ENCODE measurements at places on chromosomes 7 and 10.

DNA sequence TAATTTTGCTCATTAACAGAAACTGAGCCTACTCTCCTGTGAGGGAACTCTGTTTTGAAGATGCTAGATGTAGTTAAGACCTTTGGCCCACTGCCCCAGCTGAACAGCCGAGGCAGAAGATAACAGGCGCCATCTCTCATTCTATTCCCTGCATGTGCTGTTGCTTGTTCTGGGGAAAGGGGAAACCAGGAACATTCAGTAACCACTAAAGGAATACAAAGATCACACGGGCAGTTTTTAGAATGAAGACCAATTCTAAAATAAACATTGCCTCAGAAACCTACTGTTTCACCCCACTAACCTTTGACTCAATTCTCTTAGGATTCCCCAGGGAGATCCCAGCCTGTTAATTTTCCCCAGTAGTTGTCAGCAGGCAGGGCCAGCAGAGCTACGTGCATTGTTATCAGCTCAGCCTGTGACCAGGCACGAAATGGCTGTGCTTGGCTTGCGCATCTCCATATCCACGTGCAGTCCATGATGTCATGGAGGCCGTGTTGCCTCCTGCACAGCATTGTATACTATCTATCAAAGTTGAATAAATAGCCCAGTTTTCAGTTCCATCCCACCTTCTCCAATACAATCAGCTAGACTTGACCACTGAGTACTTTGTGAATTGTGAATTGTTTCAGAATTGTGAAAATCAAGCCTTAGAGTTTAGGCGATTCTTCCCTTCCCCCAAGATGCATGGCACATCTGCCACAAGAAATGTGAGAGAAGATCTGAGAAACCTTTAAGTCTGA lies 36.0 kb downstream of the ANK3 start:
- no peak for DNase-seq

DNA sequence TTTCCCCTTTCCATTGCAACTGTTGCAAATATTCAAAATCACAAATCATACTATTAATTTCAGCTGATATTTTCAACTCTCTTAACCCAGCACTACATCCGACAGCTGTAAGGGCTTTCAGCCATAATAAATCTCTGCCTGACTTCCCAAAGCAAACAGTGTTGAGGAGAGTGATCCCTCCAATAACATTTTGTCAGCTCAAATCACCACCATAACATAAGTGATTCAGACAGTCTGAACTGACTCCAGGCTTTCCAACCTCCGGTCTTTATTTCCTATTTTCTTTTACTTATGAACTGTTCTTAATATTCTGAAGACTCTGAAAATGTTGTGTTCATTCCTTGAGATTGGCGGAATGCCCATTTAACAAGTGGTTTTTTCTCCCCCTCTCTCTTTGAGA lies 1085.9 kb downstream of the GATA3 start:
- no peak for DNase-seq

GRCh38 chr7:43769791-43770465 lies 11.4 kb downstream of the BLVRA start:
- no peak for DNase-seq

DNA sequence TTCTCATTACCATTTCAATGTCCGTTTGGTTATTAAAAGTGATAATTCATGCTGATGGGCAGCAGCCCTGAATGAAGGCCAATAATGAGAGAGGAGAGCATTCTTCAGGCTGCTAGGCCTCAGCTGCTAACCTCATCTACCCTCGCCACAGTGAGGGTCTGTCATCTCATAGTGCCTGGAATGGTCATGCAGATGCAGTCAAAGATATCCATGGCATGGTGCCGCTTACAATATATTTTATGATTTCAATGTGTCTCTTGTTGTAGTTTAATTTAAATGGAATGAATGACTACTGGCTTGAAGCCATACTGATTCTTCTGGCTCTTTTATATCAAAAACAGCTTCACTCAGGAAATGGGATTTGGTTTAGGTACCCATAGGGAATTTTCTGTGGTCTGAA lies 126.9 kb downstream of the SLC16A9 start:
- no peak for DNase-seq

- DNase-seq = no peak
Measured at GRCh38 chr7:126443951-126444350, 808.8 kb downstream of the GRM8 start.

- DNase-seq = no peak
Measured at GRCh38 chr7:46532571-46532970, 611.5 kb upstream of the IGFBP3 start.

DNA sequence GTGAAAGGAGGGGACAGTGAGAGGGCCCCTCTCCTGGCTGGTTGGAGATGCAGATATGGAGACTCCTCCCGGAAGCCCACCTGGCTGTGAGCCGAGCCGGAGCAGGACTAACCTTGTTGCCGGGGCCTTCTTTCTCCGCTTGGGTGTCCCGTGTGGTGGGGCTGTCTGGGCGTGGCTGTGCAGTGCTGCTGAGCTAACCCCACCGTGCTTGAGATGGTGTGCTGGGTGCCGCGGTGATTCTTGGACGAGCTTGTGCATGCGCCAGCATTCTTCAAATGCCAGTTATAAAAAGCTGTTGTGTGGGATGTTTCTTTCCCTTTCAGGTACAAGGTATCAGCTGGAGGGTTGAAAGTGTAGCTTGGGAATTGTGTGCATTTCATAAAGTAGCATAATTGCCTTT lies 48.8 kb downstream of the DAGLB start:
- DNase-seq = peak; percentile 12

DNA sequence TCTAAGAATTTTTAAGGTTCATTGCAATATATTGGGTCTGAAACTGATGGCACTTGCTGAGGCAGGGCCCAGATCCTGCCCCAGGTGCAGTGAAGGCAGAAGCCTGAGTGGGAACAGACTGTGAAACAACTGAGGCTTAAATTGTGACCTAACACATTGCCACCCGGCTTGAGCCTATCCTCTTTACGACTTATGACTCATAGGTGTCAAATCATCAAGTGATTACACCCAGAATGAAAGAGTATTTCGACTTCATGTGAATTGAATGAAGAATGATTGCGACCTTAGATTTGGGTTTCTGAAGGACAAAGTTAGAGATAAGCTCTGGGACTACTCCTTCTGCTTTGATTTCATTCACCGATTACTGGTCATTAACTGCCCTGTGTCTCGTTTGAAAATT lies 200.9 kb downstream of the CREB5 start:
- no peak for DNase-seq

GRCh38 chr7:98174334-98175259 lies 36.6 kb upstream of the BHLHA15 start:
- no peak for DNase-seq

DNA sequence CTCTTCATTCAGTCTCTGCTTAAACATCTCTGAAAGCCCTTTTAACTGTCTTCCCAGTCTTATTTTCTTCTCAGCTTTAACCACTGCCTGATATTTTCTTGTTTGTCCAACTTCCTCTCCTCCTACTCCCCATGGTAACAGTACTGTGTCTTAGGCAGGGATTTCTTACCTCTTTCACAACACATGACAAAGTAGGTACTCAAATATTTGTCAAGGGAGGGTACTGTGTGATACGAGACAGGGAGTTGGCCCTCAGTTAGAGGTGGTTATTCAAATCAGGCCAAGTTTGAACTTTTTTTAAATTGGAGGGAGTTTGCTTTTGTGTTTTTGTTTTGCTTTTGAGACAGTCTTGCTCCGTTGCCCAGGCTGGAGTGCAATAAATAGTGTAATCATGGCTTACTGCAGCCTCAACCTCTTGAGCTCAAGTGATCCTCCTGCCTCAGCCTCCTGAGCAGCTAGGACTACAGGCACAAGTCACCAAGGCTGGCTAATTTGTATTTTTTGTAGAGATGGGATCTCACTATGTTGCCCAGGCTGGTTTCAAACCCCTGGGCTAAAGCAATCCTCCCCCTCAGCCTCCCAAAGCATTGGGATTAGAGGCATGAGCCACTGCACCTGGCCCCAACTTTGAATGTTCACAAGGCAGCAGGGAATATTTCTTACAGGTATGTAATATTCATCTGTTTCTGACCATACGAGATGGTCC lies 2.5 kb upstream of the KPNA7 start:
- no peak for DNase-seq

GRCh38 chr7:25750744-25751508 lies 401.1 kb upstream of the NFE2L3 start:
- DNase-seq = no peak

- DNase-seq = no peak
Measured at GRCh38 chr10:72152286-72152685, 63.5 kb upstream of the ANAPC16 start.

- peak; percentile 69 for DNase-seq
Measured at GRCh38 chr7:74401137-74401859, 52.4 kb upstream of the GTF2IRD1 start.

DNA sequence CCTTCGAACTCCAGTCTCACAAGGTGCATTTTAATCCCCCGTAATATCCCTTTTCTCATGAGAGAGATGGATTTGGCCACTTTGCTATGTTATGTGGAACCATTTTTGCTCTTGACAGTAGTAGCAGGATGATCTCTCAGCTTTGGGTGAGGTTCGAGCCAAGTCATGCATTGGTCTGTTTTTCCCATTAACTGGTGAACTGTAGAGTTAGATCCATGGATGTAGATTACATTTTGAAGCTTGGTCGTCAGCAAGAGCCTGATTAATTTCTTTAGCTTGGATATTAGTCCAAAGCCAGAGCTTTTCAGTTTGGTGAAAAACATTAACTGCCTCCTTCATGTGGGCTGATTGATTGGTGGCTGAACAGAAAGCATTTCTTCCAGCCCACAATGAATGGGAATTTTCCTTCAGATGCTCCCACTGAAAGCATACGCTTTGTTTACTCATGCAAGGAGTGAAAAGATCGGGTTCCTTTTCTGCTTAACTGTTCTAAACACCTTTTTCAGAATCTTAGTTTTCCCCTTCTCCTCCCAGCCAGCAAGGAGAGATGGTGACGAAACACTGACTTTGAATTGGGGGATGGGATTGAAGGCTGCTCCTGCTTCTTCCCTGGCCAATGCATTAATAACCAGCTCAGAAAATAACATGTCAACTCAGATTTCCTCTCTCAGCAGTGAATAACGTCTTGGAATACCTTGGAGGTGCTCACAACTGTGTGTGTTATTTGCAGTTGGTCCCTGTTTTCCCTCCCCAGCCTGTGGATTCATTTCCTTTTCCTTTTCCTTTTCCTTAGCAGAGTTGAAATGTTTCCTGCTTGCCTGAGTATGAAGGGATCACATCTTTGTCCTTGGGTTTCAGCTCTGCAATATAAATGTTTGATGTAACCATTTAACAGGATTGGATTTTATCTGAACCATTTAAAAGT lies 351.8 kb upstream of the FZD8 start:
- peak; percentile 53 for DNase-seq

- peak; percentile 91 for DNase-seq
Measured at GRCh38 chr7:139777948-139778841, at the start of gene HIPK2. Gene HIPK2 (minus strand): TSS chr7:139777998. CDS start chr7:139777623, 375 bp downstream.

- DNase-seq = no peak
Measured at GRCh38 chr7:87322912-87323311, 22.6 kb upstream of the CROT start.

DNA sequence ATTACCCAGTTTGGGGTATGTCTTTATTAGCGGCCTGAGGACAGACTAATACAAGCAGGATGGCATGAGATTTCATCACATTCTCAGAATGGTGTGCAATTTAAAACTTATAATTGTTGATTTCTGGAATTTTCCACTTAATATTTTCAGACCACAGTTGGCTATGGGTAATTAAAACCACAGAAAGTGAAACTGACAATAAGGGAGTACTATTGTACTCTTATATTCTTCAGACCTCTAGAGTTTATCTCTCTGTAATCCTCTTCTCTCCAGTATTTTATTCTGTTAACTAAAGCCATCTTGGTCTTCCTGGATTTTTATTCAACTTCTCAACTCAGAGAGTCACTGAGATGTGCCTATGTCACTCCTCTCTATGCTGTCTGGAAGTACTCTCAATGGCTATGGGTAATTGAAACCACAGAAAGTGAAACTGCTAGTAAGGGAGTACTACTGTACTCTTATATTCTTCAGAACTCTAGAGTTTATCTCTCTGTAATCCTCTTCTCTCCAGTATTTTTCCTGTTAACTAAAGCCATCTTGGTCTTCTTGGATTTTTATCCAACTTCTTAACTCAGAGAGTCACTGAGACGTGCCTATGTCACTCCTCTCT lies 118.3 kb downstream of the PPP1R17 start:
- DNase-seq = no peak

- DNase-seq = no peak
Measured at GRCh38 chr10:93138113-93138870, 64.6 kb downstream of the CYP26A1 start.

DNA sequence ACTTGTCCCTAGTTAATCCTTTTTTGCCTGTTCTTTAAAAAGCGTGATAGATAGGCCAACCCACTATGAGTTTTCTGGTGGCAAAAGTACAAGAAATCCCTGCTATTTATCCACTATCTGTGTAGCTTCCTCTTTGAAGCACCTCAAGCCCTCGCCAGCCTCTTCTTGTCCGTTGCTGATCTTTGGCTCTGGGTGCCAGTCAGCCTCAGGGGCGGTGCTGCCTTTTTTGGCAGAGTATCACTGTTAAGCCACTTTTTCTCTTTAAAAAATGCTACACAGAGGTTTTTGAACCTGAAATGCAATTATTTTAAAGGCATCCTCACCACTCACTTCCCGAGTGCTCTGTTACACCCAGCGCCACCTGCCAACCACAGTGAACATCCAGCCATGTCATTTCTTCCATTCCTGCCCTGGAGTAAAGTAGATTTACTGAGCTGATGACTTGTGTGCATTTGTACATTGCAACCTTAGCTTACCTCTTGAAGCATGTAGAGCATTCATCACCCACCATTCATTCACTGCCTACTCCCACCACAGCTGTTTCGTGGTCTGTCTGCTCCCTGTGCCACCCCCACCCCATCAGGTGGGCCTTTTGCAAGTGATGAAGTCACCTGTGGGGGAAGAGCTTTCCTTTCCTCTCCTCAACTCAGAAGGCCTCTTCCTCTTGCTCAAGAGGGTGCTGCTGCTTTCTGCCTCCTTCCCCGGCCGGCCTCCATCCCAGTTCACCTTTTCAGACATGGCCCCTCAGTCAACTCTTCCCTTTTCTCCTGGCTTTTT lies 414.2 kb upstream of the GALNT17 start:
- no peak for DNase-seq

Data from left hindlimb (tissue), 1 donor.